Activated CD4-positive, alpha-beta T cell treated with anti-CD3 and anti-CD28 coated beads for 36 hours (primary cell): ENCODE measurements at places on chromosomes 11 and 22.

GRCh38 chr11:124760205-124760652, 1.9 kb downstream of the ESAM start:
- no peak for DNase-seq

DNA sequence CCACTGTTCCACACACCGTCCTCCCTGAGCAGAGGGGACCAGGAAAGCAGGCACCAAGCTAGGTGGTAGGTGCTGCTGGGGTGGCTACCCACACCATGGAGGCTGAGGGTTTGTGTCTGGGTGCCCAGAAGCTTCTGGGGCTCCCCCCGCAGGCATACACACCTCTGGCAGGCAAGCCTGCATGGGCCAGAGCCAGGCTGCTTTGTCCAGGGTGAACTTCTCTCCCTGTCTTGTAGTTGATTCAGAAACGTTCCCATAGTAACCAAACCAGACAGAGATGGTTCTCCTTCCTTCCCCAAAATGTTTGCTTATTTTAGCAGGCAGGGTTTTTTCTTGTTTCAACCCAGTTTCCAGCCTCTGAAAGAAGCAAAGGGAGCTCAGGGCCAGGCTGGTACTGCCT, 40.9 kb upstream of the SUSD2 start:
- DNase-seq = no peak

GRCh38 chr11:130916238-130916855, at the start of gene SNX19:
SNX19 (minus strand) TSS chr11:130916479; CDS start chr11:130915939, 540 bp downstream.
- peak; percentile 94 for DNase-seq

- peak; percentile 71 for DNase-seq
Observed at GRCh38 chr11:67373648-67374570, 511 bp upstream of the CLCF1 start.

DNA sequence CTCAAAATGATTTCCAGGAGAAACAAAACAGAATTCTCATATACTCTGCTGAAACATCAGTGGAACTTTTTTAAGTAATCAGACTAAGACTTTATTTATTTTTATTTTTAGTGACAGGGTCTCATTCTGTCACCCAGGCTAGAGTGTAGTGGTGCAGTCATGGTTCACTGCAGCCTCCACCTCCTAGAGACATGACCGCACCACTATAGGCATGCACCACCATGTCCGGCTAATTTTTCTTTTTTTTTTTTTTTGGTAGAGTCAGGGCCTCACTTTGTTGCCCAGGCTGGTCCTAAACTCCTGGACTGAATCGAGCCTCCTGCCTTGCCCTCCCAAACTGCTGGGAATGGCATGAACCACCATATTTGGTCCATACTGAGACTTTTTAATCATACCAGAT, 42.9 kb downstream of the PRDM10 start:
- no peak for DNase-seq

GRCh38 chr11:115674176-115674936, 170.1 kb upstream of the CADM1 start:
- no peak for DNase-seq

- DNase-seq = peak; percentile 42
Observed at GRCh38 chr11:95088946-95089619, 563 bp upstream of the ENDOD1 start.

GRCh38 chr11:121650351-121651256, 197.8 kb upstream of the SORL1-AS1 start:
- DNase-seq = peak; percentile 46

DNA sequence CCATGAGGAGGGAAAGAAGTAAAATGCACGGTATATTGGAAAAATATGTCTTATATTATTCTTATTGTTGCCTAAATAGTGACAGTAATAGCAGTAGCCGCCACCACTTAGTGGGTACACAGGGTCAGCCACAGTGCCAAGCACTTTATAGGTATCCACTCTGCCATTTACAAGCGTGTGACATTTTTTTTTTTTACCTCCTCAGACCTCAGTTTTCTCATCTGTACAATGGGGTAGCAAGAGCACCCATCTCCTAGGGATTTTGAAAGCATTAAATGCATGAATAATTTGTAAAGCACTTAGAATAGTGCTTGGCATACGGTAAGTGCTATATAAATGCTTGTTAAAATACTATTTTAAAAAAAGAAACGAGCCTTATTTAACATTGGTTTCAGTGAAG, 8.9 kb downstream of the RTN4RL2 start:
- DNase-seq = no peak

DNA sequence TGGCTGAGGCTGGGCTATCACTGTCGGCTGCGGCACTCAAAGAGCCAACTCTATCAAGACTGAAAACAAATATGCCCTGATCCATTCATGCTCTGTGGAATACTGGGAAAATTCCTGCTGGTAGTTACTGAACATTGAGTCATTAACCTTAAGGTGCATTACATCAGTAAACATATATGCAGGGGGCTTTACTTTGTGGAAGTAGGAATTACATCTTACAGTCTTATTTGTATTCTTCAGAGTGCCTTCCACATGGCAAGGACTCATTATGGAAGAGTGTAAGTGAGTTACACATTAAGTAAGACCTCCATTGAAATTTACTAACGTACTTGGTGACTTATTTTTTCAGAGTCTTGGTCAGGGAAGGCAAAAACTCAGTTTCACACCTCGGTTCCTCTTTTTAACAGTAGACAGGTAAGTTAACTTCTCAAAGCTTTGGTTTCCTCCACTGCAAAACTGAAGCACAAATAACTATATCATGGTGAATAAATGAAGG, 4.5 kb downstream of the OR5B21 start:
- no peak for DNase-seq

DNA sequence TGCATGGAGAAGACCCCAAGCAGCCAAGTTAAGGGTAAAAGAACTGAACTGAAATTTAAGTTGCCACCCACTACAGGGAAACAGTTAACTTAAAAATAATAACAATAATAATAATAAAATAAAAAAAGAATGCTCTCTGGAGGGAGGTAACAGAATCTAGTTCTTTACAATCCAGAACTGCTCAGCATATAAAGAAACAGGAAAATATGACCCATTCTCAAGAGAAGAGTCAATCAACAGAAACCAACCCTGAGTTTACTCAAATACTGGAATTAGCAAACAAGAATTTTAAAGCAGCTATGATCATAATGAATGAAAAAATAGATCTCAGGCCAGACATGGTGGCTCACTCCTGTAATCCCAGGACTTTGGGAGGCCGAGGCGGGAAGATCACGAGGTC, 53.8 kb downstream of the DENND5A start:
- no peak for DNase-seq

DNA sequence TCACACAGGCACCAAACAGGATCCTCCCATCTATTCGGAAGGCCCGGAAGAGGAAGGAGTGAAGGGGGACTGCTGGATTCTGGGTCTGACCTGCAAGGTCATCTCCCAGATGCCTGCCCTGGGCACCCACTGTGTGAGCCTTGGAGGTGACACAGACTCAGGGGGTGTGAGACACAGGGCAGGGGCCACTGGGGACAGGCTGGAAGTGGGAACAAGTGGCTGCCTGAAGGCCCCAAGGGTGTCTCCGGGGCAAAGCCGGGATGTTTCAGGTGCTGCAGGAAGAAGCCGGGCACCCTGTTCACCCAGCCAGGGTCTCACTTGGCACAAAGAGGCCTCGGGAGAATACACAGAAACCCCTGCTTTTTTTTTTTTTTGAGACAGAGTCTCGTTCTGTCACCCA, 385.5 kb downstream of the CTTN start:
- DNase-seq = no peak

DNA sequence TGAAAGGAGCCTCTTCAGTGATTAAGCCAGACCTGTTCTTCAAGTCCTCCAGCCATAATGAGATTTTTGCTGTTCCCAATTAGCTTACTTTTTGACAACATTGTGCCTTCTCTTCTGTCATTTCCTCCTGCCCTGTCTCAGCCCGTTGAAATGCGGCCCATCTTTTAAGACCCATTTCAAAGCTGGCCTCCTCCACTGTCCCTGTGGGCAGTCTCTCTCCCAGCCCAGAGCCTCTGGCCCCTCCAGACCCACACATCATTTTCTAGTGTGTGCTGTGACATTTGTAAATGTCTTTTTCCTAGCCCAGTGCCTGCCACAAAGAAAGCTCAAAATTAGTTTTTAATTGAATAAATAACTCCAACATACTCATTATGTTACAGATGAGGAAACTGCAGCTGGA, 70.9 kb downstream of the BUD13 start:
- DNase-seq = no peak

GRCh38 chr11:86918973-86919372, 36.2 kb downstream of the FZD4 start:
- no peak for DNase-seq

DNA sequence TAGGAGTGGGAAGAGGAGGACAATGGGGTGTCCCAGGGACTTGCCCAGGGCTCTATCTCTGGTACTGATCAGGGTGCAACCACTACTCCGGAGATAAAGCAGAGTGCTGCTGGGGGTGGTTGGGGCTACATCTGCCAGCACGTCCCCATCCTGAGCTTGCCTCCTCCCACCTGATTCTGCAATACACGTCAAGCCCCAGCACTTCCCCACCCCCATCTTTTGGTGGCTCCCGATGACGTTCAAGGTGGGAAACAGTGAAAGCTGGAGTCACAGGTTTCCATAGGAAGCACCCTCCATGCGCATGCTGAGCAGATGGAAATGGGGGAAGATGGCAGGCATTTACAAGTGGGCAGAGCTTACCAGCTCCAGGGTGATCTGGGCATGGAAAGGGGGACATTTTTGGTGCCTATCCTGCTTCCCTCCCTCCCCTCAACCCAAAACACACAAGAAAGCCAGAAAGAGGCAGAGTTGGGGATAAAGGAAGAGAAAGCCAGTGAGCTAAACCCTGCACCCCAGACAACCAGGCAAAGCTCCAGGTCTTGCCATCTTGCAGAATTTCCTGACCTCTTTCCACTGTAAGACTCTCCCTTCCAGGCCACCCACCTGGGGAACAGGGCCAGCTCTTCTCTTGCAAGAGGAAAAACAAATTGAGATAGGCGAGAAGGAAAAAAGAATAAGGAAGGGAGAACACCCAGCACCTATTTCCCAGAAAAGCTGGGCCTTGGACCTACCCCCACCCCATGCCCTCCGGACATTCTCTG, 15.8 kb downstream of the SYT7 start:
- DNase-seq = no peak

GRCh38 chr11:57323855-57324153, 948 bp downstream of the TNKS1BP1 start:
- DNase-seq = no peak
